ENCODE measurements at places on chromosomes 12 and 14.

DNA sequence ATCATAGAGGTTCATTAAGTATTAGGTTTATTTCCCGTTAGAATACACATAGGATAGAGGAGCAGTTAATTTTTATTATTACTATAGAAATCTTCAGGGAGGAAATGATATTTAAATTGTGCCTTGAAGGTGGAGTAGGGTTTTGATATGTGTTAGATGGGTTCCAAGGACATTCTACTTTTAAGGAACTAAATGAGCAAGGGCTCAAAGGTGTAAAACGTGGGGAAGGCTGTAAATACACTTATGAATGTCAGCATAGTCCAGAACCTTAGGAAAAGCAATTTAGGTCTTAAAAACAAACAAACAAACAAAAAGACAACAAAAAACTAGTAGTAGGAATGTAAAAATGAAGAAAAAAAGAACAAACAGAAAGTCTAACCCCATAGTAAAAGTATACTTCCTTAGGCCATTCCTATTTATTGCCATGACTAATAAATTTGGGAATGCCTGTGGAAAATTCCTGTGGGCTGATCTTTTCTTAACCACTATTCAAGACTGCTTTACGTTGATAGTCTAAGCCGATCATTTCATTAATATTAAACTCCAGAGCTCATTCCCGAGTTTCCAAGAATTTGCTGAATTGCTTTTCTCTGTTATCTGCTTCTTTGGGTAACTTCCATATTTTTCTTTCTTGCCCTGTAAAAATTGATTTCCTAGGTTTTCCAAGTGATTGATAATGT, 180.3 kb downstream of the RAD51B start:
- DNase-seq, result no peak

DNA sequence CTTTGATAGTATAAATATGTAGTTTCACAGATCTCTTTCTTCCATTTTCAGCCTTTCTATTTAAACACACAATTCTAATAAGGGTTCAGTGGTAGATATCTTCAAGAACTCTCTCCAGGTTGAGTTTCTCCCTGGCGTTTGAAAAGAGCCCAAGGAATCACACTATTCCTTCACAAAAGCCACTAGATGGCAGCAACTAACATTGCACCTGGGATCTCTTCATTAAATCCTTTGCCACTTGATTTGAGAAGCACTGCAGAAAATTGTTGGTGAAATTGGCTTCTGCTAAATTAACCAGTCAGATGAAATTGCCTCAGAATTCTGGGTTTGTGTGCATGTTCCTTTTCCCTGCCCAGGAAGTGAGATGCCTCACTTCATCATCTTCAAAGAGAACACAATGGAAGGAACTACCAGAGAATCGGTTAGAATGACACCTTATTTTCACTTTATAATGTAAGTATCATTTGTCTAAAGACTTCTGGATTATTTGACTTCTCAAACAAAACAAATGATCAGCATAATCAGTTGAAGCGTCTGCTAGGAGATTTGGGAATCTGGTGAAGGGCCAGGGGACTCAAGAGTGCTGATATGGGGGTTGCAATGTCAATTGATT, 6.8 kb downstream of the CCDC198 start:
- peak; percentile 36 for DNase-seq

GRCh38 chr12:104026841-104027599, 23.0 kb downstream of the GLT8D2 start:
- no peak for DNase-seq

DNA sequence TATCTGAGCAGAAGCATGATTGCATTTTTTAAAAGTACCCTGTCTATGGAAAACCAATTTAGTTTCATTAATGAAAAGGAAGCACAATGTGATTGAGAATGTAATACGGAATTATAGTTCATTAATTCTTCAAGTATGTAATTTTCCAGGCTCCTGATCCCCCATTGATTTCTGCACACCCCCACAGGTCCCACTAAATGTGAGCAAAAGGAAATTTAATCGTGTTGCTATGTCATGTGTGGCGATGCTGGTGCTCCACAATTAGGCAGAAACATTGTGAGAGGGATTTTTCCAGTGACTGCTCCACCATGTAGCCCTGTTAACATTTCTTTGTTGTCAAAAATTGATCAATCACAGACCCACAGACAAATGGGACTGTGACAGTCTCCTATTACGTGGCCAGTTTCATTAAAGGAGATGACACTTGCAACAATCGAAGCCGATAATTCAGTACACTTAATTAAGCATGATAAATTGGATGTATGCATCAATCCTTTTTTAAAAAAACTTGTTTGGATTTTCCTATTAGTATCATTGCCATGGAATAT, 306.0 kb downstream of the NELL2 start:
- DNase-seq, result no peak

DNA sequence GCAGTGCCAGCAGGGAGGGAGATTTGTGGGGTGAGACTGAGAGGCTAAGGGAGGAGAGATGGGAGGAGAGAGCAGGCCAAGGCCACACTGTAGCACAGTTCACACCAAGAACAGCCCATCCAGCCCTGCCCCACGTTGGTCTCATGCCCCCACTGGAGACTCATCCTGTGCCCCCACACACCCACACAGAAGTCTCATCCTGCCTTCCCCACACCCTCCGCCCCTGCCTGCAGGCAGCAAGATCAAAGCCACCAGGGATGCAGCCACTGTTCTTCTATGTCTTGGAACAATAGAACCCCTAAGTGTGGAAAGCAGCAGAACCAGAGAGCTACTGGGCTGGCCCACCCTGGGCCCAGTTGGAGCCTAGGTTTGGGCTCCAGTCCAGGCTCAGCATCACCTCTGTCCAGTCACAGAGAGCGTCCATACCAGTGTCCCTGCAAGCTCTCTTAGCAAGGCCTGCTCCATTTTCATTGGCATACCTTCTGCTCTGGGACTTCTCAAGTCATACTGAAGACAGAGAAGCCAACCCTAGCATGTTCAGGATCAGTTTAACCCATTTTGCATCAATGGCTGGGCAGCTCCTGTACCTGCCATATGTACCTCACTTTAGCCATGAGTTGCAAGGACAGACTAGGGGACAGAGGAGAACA, 31.7 kb upstream of the HDAC7 start:
- no peak for DNase-seq

DNA sequence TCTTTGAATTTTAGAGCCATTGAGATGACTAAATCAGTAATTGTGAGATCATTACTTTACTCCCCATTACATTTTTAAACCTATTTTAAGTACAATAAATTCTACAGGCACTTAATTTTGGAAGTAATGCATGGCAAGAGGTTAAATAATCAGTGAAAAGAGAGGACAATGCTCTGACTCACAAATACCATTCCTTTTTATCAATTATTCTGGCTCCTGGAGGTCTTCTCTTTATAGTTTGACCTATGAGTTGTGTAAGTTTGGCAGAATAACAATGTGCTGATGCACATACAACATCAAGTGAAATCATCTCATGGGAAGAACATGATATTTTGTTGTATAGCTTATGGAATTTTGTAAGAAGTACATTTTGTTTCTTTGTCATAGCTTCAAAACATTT, 166.7 kb downstream of the TMTC3 start:
- DNase-seq, result no peak

GRCh38 chr12:4203772-4204376, 69.7 kb upstream of the CCND2 start:
- no peak for DNase-seq

GRCh38 chr12:108425238-108425795, 86.2 kb upstream of the CMKLR1 start:
- DNase-seq, result no peak

DNA sequence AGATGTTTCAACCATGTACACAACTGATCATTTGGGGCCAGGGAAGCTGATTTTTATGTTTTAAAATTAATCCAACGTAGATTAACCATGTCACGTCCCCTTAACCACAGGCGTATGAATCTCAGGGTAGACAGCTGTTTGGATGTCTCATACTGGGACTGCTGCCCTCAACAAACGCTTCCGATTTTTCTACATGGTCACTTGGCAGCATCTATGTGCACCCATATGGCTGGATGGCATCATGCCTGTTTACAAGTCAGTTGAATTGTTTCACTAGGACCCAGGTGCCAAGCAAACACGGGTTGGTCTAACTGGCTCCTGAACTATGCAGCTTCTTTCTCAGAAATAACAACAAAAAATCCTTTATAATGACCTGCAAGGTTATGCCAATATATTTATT, 393.8 kb downstream of the NPAS3 start:
- DNase-seq, result no peak

- no peak for DNase-seq
These were observed 72.9 kb upstream of the SRSF5 start for GRCh38 chr14:69693801-69694729.

GRCh38 chr12:67080637-67081036, 188.5 kb upstream of the CAND1 start:
- no peak for DNase-seq

DNA sequence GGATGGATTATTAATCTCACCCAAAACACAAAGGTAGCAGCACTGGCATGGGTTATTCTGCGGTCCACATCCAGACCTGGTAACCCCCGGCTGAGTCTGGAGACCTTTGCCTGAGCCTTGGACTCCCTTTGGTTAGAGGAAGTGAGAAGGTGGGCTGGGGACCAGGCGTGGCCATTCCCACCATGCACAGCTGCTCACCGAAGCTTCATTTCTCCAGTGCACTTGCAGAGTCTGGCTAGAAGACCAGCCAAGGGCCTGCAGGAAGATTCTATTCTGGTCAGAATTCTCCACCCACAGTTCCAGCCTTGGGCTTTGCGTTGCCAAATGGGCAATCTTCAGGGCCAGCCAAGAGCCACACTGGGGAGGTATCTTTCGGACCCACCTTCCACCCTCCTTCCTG, 73.0 kb downstream of the LGMN start:
- DNase-seq, result no peak

GRCh38 chr12:28035500-28035899, 63.0 kb upstream of the PTHLH start:
- peak; percentile 5 for DNase-seq

DNA sequence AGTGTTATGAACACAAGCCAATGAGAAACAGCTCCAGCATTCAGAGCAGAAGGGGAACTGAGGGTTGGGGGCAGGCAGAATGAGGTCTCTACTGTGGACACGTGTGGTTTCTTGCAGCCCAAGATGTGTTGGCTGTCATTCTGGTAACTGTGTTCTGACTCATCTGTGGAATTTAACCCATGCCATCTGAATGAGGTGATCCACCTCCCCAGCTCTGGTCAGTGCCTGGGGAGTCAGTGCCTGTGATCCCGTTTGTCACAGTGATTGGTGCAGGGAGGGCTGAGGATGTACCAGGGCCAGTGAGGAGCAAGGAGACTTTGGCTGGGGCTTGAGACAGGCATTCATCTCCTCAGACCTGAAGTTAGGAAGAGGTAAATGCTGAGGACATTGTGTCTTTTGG, 216.8 kb downstream of the MSRB3 start:
- DNase-seq, result no peak

DNA sequence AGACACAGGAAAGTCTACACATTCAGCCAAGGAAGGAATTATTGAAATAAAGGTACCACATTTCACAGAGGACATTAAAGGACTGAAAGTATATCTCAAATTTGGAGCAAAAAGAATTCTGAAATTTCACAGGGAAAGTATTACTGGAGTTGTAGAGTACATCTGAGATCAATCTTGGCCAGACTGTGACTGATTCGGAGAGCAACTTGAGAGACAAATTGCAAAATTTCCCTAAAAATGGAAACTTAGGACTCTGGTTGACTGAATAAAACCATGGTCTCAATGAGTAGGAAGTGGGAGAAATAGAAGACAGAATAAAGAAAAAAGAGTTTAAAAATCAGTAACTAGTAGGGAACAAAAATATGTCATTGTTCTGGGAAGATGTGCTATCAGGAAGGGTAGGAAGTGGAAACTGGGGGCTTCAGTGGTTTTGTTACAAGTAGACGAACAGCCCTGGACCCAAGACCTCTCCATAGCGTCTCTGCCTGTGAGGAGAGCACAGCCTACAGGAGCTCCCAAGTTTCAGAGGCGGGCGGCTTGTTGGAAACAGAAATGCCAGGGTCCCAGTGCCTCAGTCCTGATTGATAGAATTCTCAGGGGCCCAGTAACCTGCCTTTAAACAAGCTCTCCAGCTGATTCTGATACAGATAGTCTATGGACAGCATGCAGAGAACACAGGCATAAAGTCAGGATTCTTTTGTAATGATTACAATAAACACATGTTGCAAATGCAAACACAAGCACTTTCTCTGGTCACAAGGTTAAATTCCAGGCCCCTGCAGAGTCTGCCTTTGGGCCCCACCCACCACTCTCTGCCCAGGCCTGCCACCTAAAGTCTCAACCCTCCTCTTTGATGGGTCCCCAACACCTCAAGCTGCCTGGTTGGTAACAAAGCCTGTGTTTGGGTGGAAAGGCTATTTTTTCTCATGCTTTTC, 63.1 kb downstream of the BBS10 start:
- DNase-seq, result no peak

DNA sequence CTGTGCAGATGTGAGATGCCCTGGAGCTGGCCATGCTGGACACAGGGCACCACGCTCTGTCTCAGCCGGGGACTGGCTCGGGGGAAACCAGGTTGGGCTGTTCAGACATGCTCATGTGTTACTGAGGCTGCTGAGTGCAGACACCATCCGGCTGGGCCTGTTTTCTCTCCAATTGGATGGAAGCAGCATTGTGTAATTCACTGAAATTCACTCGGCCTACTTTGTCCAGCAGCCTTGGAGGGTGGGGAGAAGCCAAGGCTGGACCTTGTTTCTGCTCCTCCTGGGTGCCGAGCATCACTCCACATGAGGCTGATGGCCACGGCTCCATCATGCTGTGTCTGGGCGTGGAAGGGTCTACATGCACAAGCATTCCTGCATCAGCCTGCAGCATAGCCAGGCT, 130.7 kb downstream of the SMOC1 start:
- no peak for DNase-seq

GRCh38 chr14:69580009-69580577, 5.4 kb upstream of the CCDC177 start:
- peak; percentile 67 for DNase-seq

GRCh38 chr14:68979722-68980451, 785 bp upstream of the ACTN1 start:
- DNase-seq, result no peak

GRCh38 chr12:130672089-130672820, 43.8 kb downstream of the RIMBP2 start:
- no peak for DNase-seq

DNA sequence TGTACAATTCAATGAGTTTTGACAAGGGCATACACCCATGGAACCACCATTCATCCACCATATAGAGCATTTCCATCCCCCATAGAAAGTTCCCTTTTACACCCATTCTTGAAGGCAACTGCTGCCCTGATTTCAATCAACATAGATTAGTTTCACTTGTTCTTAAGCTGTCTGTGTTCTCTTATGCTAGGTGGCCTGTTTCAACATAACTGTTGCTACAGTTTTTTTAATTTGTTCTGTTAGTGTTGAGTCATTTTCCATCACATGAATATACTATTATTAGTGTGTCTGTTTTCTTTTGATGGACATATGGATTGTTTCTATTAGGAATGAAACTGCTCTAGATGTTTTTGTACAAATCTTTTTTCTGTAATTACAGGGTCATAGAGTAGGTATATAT, 123.4 kb downstream of the PTPRQ start:
- DNase-seq, result peak; percentile 29

GRCh38 chr12:5439371-5439771, 7.5 kb downstream of the NTF3 start:
- peak; percentile 44 for DNase-seq

GRCh38 chr14:59566725-59567124, 9.9 kb downstream of the CCDC175 start:
- DNase-seq, result no peak
